ENCODE measurements at places on chromosomes 11 and 22.

- DNase-seq, result no peak
Measured at GRCh38 chr11:72685560-72686480, 11.6 kb upstream of the PDE2A start.

DNA sequence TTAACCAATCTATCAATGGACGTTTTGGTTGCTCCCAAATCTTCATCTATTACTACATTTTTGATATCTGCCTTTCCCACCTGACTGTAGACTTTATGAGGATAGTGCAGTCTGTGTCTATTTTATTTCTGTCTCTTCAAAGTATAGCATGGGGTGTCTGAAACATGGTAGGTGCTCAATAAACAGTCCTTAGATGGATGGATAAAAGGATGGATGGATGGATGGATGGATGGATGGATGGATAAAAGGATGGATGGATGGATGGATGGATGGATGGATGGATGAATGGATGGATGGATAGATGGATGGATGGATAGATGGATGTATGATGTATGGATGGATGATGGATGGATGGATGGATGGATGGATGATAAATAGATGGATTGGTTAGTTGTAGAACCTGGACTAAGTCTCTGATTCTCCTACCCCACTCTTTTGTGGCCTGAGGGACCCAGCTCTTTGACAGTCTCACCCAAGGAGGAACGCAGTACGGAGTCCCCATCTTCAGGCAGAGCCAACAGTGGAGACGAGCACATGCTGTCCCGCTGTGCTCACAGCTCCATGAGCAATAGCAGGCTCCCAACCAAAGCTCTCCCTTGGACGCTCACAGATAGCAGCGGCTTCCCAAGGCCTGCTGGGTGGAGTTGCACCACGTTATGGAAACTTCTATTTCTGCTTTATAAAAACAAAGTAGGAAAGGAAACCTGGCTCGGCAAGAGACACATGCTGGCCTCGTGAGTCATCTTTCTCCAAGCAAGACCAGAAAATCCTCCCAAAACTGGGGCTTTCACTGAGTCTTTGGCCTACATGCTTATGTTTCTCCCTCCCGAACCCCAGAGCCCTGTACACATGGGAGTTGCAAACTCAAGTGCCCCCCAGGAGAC lies 448.0 kb downstream of the MIAT start:
- no peak for DNase-seq

GRCh38 chr11:84313830-84314359 lies 1027.7 kb upstream of the CCDC90B start:
- no peak for DNase-seq

- DNase-seq, result no peak
Measured at GRCh38 chr11:114163229-114163631, 103.7 kb downstream of the ZBTB16 start.

- DNase-seq, result no peak
Measured at GRCh38 chr11:66100272-66101065, 30.4 kb downstream of the PACS1 start.

DNA sequence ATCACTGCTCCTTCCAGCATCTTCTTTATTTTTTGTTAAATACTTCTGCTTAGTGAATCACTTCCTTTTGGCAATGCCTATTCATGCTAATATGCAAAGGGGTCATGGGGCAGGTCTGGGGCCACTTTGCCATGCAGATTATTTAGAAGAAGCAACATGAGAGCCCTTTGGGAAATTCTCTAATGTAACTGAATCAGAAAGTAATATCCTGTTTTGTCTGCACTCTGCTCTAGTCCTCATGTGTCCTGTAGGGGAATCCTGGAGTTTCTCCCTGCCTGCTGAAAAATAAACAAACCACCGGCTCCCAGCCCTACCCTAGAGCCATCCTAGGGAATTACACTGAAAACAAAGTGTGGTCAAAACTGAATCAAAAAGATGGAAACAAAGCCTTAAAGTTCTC lies 176.5 kb upstream of the POU2AF2 start:
- DNase-seq, result no peak

DNA sequence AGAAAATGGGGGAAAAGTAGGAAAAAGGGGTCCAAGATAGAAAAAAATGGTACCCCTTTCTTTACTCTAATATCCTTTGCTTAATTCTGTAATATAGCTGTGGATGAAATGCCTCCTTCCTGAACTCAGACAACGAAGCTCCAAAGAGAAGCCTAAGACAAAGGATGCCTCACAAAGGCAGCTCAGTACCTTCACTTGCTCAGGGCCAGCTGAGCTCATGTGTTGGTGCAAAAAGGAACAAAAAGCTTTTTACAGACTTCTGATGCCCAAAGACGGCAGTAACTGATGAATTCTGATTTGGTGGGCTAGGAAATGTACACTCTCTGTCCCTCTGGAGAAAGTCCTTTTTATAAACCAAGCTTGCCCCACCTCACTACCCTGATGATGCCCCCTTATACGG lies 77.5 kb downstream of the DENND5A start:
- no peak for DNase-seq

DNA sequence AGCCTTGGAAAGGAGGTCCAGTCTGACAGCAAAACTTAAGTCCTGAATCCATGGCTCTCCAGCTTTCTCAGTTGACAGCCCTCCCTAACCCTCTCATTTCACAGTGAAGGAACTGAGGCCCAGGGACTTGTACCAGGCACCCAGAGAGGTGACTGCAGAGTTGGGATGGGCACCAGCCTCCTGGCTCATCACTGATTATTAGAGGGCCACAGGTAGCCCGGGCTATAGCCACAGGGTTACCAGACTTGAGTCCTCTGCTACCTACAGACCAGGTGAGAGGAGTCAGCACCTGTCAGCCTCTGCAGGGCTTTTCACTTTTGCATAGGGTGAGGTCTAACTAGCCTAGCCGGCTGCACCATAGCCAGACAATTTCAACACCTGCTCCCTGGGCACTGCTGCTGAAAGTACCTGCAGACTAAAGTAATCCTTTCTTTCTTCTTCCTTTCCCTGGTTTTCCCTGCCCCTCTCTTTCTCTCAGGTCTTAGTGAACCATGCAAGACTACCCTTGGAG lies 37.6 kb downstream of the SYT13 start:
- no peak for DNase-seq

GRCh38 chr22:48660104-48660789 lies 1167.4 kb downstream of the BRD1 start:
- DNase-seq, result no peak

DNA sequence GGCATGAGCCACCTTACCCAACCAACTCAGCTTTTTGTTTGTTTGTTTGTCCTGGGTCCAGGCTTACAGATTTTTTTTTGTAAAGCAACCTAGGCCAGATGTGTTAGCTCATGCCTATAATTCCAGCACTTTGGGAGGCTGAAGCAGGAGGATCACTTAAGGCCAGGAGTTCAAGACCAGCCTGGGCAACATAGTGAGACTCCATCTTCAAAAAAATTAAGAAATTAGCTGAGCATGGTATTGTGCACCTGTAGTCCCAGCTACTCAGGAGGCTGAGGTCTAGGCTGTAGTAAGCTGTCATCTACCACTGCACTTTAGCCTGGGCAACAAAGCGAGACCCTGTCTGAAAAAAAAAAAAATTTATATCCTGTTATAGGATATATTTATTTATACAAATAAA lies 28.7 kb upstream of the GRK2 start:
- no peak for DNase-seq

GRCh38 chr11:11113626-11114025 lies 239.4 kb downstream of the CSNK2A3 start:
- no peak for DNase-seq

GRCh38 chr11:65606876-65607613 lies 7.0 kb downstream of the MAP3K11 start:
- no peak for DNase-seq

Data from NCI-H187 (cell line).